ENCODE measurements at places on chromosomes 12 and 14.
A peak's percentile ranks its signal among the peaks of the same experiment; 100 is the strongest.

DNA sequence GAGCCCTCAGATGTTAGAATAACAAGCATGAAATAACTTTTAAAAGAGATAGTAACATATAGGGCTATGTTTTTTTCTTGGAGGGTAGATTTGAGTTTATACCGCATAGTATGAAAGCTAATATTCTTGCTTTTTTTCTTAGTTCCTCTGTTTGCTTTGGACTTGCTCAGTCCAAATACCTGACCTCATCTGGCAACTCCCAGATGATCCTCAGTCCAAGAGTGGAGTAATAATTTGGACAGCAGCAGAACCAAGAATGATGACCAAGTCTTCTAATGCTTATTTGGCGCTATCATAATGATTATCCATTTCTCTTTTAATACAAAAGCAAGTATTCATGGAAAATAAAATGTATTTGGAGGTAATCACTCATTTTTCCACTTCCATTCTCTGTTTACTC is 45.6 kb downstream of the GUCY2C start:
- no peak for DNase-seq

DNA sequence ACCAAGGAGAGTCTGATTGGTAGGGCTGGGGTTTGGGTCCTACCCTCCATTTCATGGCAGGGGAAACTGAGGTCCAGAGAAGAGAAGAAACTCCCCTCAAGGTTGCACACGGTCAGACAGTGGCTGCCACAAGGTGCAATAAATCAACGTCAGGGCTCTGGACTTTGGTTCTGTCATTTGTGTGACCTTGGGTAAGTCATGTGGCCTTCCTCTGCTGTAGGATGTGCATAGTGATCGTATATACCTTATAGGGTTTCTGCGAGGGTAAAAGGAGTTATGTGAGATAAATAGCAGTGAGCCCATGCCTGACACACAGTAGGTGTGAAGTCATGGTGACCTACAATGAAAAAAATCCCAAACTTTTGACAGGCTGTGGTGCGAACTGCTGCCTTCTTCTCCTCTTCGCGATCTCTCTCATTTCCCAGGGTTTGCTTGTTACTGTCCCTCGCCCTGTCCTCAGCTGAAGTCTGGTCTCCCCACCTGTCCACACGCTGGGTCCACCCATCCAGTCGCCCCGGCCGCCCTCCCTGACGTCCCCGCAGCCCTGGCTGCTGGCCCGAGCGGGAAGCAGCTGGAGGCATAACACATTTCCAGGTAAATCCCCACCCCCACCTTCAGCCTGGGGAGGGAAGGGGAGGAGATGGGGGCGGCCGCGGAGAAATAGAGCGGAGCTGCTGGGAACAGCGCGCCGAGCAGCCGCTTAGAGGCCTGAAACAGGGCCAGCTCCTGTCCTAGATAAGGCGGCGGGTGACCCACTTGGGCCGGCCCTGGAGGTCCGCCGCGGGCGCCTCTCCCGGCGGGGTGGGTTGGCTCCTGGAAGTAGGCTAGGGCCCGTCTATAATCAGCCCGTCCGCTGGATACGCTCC is 1.8 kb upstream of the FAM222A start:
- no peak for DNase-seq

DNA sequence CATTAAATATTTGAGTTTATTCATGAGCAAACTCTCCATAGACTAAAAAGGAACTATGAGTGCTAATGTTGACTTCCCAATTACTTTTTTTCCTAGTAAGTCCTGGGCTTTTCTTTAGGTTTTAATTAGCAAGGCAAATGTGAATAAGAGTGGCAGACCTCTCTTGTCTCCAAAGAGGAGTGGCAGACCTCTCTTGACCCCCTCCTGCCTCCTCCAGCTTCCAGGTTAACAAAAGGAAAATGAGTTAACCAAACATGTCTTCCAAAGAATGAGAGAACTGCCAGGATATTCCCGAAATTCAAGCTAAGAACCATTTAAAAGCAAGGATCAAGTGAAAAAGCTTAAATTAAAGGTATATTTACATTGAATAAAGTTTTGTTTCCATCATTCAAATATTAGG is 253.2 kb downstream of the MDGA2 start:
- DNase-seq, result no peak

DNA sequence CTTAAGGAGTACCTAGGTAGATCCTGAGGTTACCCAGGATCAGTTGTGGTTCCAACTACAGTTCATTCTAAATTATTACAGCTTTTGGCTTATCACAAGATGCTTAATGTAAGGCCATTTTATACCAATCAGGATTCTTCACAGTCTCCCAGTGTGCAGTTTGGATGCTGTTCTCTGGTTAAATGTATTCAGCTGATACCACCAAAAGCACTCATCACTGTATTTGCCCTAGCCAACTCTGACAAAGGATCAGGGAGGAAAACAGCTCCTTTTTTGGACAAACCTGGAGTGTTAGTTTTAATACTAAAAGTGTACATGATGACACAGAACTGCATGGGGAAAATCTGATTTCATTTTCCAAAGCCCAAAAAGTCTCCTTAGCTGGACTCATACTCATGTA is 19.5 kb downstream of the DMAC2L start:
- DNase-seq, result no peak

DNA sequence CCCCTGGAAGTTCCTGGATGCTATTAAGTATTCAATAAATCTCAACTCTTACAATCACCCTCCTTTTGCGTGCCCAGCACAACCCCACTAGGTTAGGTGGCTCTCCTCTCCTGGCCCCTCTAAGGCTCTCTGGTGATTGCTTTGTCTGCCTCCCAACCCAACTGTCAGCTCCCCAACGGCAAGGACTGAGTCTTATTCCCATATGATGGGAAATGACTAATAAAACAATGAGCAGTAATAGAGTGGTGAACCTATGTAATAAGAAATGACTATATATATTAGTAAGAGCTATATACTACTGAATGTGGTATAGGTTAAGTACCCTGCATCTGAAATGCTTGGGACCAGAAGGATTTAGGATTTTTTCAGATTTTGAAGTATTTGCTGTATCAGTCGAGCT is 8.1 kb downstream of the APPL2 start:
- no peak for DNase-seq

GRCh38 chr12:31631809-31632208 is 27.7 kb upstream of the ETFBKMT start:
- DNase-seq, result no peak

DNA sequence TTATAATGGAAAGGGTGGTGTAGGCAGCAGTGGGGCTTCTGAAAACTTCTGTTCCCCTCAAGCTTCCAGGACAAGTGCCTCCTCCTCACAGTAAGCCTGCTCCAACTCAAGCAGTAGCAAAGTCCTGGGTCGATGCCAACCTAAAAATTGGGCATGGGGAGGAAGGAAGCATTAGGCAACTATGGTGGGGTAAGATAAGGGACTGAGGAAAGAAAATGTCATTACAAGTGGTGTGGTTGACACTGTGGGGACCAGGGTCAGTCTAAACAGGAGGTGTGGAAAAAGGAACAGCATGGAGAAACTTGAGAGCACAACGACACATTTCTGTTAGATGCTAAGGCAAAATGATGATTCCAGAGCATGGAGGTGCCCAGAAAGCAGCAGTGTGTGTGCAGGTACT is 34.9 kb downstream of the WIF1 start:
- DNase-seq, result peak; percentile 90

- DNase-seq, result no peak
Observed at GRCh38 chr12:110677982-110678381, 10.9 kb downstream of the HVCN1 start.

- DNase-seq, result no peak
Observed at GRCh38 chr12:104472748-104473147, 16.0 kb downstream of the CHST11 start.

DNA sequence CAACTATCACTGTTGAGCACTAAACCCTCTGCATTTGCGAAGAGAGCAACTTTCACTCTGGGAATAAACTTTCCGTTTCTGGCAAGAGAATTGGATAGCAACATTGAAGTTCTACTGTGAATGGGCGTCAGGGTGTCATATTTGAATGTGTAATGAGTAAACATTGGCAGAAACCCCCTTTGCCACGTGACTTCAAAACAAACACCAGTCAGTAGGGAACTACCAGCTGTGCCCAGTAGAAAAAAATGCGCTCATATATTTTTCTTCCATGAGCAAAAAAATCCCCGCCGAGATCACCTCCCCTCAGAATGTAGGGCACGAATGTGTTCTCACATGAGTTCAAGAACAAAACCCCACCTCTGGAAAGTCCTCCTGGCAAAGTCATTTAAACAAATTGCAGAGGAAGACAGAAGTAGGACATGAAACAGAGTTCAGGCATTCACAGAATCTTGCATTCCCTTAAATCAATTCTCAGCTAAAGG is 80.6 kb downstream of the BTG1 start:
- DNase-seq, result no peak

DNA sequence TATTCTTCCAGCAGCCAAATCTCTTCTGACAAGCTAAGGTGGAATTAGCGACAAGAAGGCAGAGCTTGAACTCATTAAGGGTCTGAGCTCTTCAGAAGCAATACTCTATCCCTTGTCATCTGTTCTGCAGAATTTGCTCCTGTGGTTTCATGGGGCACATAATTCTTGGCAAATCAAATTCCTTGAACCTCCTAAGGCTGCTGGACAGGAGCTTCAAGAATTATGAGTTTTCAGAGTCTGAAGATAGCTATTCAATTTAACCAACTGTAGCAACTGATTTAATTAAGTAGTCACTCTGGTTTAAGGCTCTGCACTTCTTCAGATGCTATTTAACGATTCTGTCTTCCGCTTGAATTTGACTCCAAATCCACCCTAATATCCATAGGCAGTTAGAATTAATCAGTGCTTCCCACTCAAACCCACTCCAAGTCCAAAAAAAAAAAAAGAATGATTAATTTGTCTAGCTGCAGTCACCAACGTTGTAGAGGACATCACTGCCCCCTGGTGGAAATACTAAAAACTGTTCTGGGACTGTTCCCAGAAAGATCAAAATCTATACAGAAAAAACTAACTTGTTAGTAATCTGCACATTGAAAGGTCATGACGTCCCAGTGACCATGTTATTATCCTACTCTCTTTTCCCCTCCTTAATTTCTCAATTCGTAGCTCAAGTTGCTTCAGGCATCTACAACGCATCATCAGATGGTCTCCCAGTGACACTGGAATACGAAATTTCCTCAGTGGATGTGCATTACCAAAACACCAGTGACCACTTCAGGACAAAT is 169.9 kb downstream of the KIF21A start:
- DNase-seq, result peak; percentile 42

DNA sequence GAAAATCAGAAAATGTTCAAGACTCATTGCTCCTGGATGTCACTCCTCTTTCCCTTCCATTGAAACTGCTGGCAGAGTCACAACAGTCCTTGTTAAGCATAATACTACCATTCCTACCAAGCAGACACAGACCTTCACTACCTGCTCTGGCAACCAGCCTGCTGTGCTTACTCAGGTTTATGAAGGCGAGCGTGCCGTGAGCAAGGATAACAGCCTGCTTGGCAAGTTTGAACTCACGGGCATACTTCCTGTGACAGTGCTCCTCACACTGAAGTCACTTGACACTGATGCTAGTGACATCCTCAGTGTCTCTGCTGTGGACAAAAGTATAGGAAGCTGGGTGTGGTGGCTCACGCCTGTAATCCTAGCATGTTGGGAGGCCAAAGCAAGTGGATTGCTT is 15.7 kb upstream of the PHETA1 start:
- no peak for DNase-seq

- no peak for DNase-seq
Observed at GRCh38 chr14:54202288-54202687, 194.5 kb upstream of the CDKN3 start.

GRCh38 chr12:44780221-44780790 is 95.8 kb downstream of the NELL2 start:
- no peak for DNase-seq

GRCh38 chr14:64938972-64939816 is 3.4 kb downstream of the GPX2 start:
- no peak for DNase-seq

GRCh38 chr12:69328426-69328825 is 19.8 kb upstream of the LYZ start:
- no peak for DNase-seq

DNA sequence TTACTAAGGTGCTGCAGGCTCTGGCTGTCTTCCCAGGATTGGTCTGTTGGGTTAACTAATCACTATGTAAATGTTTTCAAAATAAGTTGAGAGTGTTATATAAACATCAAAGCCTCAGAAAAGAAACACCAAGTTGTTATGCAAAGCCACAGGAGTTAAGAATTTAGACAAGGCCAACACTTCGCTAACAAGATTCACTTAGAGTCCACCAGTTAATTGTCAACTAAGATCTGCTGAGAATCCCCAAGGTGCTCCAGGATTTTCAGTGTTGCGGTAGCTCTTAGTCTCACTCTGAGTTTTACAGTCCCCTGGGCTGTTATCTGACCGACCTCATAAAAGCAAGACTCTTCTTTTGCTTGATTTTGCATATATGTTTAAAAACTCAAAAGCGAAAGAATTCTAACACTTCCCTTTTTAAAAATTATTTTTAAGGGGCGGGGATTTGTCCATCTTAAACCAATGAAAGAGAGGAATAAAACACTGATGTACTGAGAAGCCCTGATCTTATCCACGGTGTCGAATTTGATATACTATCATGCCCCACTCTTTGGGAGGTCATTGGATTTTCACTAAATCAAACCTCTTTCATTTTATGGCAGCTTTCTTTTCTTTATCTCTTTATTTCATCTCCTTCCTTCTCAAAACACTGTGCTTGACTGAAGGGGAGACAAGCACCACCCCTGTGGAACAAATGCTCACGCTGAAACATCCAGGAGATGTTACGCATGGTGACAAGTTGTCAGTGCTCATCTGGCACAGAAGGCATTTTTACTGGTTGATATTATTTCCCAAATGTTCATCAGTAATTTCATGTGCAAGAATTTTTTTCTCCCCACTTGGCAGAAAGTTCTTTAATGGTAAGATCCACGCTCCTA is 7.0 kb downstream of the NIN start:
- no peak for DNase-seq

- DNase-seq, result peak; percentile 7
Observed at GRCh38 chr14:81127785-81128184, 93.0 kb downstream of the GTF2A1 start.

- no peak for DNase-seq
Observed at GRCh38 chr12:8817856-8818255, 4.6 kb upstream of the A2ML1 start.

- DNase-seq, result peak; percentile 76
Observed at GRCh38 chr12:108884116-108885012, 4.5 kb downstream of the DAO start.

DNA sequence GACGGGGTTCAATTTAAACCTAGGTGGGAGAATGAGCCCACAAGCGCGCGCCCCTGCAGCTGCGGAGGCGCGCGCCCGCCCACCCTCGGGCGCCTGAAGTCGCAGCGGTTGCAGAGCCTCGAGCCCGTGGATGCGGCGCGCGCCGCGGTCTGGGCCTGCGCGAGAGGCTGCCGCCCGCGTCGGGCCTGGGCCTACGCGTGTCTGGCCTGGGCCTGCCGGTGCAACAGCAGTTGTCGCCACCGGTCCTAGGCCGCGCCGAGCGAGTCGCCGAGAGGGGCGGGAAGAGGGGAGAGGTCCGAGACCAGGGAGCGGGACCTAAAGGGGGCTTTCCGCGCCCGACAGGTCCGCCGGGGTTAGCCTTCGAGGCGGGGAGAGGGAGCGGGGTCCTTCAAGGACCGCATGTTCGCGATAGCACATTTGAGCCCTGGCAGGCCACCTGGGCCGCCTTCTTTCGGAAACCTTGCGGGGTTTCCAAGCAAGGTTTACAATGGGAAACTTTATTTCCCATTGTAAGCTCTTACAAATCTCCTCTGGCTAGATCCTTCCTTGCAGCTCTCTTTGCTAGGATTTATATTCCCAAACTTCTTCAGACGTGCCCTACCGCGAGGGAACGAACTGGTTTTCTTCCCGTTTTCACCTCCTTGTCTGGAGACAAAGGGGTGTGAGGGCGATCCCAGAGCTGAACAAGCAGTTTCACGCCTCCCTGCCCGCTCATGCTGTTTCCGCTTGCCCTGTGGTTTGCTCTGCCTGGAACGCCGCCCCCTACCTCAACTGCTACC is 6.8 kb downstream of the SIX6 start:
- DNase-seq, result no peak
